ENCODE measurements at places on chromosomes 5 and 9. TPM values are rescaled to one million over a fixed set of nuclear protein-coding genes. Genes with fewer than 3 reads are reported as not detected.

- DNase-seq = no peak
Observed at GRCh38 chr9:70036641-70037040, 7.0 kb upstream of the MAMDC2 start.

DNA sequence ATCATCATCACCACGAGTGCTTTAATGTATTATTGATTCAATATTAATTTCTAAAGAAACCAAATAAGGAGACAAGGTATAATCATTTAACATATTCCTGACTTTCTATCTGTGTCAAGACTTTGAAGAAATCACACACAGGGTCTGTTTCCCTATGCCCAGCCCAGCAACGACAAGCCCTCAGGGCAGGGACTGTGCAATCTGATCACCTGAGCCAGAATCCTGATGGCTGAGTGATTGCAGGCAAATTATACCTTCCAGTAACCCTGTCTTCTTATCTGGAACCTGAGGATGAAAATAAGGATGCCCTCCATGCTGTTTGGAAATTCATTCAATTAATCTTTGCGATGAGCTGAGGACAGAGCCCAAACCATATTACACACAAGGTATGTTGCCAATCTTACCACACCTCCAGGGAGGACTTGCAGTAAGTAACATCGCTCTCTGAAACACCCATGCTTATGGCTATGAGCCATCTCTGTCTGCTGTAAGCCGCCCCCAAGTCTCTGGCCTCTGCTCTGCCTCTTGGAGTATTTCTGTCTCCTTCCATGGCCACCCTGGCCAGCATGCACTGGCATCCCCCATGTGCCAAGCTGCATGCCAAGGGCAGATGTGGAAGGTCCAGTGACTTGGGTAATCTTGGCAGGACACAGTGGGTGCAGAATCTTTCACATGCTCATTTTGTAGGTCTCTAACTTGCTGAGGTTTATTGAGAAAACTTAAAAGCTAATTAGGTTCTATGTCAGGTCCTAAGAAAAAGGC lies 10.6 kb downstream of the TAS2R1 start:
- DNase-seq = no peak

- no peak for DNase-seq
Observed at GRCh38 chr5:93592883-93593282, 9.9 kb downstream of the NR2F1 start.

GRCh38 chr9:135608294-135608998 lies 30.9 kb downstream of the GLT6D1 start:
- no peak for DNase-seq

- no peak for DNase-seq
Observed at GRCh38 chr9:101326501-101326900, 58.3 kb downstream of the BAAT start.

- DNase-seq = no peak
Observed at GRCh38 chr5:94700592-94700991, 82.1 kb downstream of the SLF1 start.

DNA sequence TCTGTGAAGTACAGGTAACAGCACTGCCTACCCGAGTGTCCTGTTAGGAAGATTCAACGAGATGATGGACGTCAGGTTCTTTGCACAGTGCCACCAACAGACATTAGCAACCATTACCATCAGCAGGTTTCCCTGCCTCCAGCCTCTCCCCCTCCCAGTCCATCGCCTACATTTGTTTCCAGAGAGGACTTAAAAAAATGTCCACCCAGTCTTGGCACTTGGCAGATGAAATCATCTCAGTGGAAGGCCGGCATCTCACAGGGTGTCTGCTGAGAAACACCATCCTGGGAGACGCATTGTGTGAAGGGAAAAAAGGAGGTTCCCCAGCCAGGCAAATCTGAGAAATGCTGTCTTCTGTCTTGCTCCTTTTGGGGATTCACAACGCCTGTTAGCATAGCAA lies 58.2 kb downstream of the CRB2 start:
- DNase-seq = no peak

- DNase-seq = no peak
Observed at GRCh38 chr9:99299211-99300102, 77.4 kb downstream of the SEC61B start.

GRCh38 chr9:92954049-92954861 lies 6.9 kb downstream of the FGD3 start:
- peak; percentile 65 for DNase-seq

DNA sequence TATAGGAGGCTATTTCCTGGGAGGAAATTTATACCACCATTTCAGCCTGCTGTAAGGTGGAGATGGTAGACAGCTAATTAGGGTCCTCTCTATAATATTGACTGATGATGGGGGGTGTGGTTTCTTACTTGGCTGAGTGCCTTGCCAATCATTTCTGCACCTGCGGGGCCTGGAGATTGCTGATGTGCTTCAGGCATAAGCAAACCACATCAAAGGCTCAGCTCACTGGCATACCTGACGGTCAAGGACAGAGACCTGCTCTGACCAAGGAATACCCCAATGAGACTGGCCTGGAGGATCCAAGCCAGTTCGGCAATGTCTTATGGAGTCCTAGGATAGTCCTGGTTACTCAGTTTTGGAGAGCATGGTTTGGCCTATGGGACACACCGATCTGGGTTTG lies 29.5 kb downstream of the ANKH start:
- no peak for DNase-seq

DNA sequence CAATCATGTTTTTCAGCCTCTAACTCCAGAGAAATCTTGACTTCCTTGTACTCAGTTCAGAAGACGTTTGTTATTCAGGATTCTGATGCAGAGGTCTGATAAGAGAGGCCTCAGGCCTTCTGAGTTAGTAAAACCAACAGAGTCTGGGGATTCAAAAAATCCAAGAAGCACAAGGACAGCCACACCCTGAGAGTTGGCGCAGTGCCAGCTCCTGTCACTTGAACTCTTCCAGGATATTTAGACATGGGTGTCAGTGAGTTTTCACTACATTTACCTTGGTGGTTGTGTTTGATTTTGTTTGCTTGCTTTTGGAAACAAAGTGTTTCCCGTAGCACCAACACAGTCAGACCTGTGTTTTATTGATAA lies 41.6 kb upstream of the PDE8B start:
- peak; percentile 68 for DNase-seq

DNA sequence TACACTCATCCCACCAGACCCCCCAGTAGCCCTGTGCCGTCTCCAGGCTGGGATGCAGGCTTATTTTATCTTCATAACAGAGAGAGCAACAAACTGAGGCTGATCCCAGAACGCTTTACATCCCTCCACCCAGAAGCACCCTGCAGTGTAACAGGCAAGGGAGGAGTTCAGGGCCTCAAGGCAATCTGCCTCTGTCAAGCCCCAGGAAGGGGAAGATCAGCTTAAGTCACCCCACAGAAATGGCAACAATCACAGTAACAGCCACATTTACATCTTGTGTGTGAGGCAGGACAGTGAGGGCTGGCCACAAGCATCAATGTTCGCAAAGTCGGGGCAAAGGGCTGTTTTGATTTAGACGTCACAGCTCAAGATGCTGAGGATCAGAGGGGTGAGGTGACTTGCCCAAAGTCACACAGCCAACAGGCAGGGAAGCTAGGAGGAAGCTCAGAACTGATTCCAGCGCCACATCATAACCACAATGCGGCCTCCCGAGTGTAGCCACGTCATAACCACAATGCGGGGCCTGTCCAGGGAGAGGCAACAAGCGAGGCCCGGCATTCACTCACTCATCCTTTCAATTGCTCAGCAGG lies 14.4 kb downstream of the STK10 start:
- no peak for DNase-seq

GRCh38 chr5:153676406-153676805 lies 185.9 kb downstream of the GRIA1 start:
- no peak for DNase-seq

DNA sequence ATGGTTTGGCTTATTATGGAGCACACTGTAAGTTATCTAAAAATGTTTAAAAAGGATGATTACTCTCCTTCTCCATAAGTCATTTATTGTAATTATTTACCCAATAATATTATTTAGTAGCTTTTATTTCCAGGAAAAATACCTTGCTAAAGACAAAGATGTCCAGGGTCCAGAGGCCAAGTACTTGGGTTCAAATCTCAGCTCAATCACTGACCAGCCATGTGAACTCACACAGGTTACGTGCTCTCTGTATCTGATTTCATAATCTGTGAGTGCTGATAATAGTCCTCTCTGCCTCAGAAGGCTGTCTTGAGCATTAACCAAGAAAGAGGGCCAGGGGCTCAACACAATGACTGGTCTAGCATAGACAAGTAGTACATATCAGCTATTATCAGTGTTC lies 27.0 kb downstream of the ALDH1A1 start:
- DNase-seq = no peak

- no peak for DNase-seq
Observed at GRCh38 chr5:126402621-126403555, 20.3 kb upstream of the GRAMD2B start.

GRCh38 chr5:81855591-81855990 lies 104.7 kb upstream of the SSBP2 start:
- DNase-seq = no peak

GRCh38 chr9:110812886-110813285 lies 144.3 kb downstream of the MUSK start:
- no peak for DNase-seq

GRCh38 chr5:126236994-126237393 lies 186.2 kb upstream of the GRAMD2B start:
- no peak for DNase-seq

GRCh38 chr5:144114571-144114970 lies 55.9 kb downstream of the YIPF5 start:
- DNase-seq = no peak

CFAP77 gene
- not detected for total RNA-seq

SKIC3 gene
- total RNA-seq = 49.6 TPM

CACFD1 gene
- total RNA-seq = 84.2 TPM

GRXCR2 gene
- total RNA-seq = not detected

GNA14 gene
- total RNA-seq = 7.4 TPM

LAMC3 gene
- 0.58 TPM for total RNA-seq

GGTA1 gene
- total RNA-seq = 6.5 TPM

SLC36A3 gene
- not detected for total RNA-seq
